ENCODE measurements at places on chromosomes 2 and 18.

DNA sequence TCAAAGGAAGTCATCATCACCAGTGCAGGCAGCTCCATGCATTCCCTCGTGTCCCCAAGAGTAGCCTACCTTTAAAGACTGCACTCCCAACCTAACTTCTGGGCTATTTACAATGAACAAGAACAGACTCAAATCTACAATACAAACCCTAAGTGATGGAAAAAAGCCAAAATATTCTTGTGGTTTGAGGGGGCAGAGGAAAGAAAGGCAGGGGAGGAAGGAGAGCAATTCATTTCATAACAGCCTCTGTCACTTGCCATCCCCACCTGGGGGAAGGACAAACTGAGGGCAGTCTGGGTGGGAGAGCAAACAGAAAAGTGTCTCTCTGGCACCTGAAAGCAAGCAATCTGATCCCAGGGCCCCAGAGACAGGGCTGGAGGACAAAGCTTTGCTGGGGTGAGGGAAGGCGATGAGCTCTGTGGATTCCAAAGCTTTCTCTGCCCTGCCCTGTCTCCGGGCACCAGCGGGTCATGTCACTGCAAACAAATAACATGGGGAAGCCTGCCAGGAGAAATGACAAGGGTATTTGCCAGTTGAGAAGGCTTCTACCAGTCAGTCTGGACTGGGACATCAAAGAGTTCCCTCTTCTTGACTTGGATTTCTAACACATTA is 528.0 kb upstream of the TNP1 start:
- peak; percentile 35 for DNase-seq

DNA sequence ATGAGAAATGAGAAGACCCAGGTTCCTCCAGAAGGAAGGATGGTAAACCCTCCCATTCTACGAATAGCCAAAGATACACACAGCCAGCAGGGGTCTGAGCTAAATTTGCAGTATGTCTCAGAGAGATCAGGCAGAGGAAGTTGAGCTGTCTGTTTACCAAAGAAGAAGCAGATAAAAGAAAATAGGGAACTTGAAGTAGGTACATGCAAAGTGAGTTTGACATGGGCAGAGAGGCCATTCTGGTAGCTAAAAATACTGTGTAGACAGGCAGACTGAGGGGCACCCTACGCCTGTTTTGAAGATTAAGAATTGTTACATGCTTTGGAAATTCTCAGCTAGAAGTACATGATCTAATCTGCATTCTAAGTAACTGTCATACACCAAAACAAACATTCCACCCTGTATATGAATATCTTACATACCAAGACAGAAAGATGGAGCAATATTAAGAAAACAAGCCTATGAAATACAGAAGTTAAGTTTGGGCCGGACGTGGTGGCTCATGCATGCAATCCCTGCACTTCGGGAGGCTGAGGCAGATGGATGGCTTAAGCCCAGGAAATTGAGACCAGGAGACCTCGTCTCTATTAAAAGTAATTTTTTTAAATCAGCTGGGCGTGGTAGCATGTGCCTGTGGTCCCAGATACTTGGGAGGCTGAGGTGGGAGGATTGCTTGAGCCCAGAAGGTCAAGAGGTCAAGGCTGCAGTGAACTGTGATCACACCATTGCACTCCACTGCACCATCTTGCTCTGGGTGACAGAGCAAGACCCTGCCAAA is 157.9 kb downstream of the ANKRD44 start:
- DNase-seq: no peak

DNA sequence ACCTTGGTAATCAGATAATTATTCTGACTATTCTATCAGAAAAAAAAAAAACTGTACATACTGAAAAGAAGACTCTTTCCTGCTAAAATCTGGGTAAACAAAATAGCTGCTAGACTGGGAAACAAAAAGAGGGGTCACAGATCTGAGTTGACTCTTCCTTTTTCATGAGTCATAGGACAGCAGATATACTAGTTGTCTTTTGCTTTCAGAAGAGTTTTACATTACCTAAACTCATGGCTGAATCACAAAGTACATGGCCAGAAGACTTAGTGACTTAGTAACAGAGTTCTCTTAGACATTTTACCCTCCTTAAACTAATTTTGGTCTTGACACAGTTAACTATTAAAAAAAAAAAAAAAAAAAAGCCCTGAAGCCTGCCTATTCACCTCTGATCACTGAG is 834.0 kb upstream of the FSHR start:
- DNase-seq: no peak

DNA sequence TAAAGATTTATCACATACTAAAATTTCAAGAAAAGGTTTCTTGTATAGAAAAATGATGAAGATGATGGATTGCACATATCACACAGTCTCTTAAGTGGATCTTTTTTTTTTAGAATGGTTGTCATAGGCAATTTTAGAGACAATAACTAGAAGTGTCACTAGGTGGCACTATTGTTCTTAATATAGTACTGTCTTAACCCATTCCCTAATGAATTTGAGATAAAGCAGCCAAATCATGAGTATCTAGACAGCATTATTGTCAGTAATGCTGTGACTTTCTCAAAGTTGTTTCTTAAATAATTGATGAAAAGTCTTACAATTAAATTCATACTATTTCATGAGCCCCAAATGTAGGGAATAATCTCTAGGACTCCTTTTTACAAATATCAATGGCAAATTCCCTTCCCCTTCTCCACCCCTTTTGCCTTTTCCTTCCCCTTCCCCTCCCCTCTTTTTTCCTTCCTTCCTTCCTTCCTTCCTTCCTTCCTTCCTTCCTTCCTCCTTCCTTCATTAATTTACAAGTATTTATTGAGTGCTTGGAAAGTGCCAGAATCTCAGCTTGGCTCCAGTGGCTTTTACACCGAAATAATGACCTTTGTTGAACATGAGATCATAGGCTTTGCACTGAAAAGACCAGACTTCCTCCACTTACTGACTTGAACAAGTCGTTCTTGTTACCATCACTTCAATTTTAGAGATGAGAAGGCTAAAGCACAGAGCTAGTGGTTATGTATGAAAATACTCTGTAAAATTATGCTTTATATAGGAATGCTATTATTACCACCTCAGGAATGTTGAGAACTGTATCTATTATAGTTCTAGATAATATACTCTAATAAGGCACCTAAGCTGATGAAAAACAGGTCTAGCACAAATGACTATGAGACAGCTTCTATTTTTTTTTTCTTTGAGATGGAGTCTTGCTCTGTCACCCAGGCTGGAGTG is 19.8 kb downstream of the MYL12B start:
- no peak for DNase-seq

DNA sequence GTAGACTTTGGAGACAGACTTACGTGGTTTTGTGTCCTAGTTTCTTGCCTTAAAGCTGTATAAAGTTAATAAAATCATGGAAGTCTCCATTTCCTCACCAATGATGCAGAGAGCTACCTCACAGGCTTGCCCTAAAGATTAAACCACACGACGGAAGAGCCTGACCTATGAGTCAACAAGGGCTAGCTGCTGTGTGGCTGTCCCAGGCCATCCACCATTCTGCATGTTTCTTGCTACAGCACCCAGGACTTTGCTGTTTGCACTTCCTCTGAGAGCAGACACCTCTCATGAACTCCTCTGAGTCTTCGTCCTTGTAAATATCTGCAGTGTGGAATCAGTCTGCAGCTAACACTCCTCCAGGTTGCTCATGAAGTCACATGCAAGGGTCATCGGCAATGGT is 160.0 kb upstream of the TRIB2 start:
- no peak for DNase-seq

- DNase-seq: peak; percentile 57
Observed at GRCh38 chr2:241842620-241843211, 16.0 kb downstream of the PDCD1 start.

- DNase-seq: no peak
Observed at GRCh38 chr18:924987-925386, 20.3 kb downstream of the ADCYAP1 start.

DNA sequence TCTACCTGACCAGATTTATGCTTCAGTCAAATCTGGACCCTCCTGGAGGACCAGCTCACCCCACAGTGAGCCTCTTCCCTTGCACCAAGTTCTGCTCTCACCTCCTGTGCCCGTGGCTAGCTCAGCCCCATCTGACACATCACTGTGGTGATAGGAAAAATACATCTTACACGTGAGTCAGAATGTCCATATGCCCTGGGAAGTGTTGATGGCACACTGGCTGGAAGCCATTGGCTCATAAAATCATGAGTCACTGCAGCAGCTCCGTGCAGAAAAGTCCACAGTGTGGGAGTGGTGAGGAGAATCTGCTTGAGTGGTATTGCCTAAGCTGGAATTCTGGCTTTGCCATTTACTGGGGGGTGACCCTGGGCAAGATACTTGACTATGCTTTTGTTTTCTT is 42.6 kb upstream of the RAPGEF4 start:
- DNase-seq: peak; percentile 63

- DNase-seq: no peak
Observed at GRCh38 chr2:15614545-15615300, 23.1 kb downstream of the DDX1 start.

GRCh38 chr2:72685638-72686213 is 140.1 kb downstream of the EXOC6B start:
- DNase-seq: no peak

GRCh38 chr2:23606968-23607367 is 222.0 kb downstream of the KLHL29 start:
- no peak for DNase-seq

GRCh38 chr2:16653799-16654198 is 11.8 kb downstream of the CYRIA start:
- no peak for DNase-seq

- no peak for DNase-seq
Observed at GRCh38 chr2:228654707-228655106, 473.2 kb upstream of the SPHKAP start.

GRCh38 chr2:9807555-9808305 is 35.5 kb upstream of the TAF1B start:
- DNase-seq: no peak

Data from femur (tissue), 1 donor.